Gastrocnemius medialis (tissue), 4 donors: ENCODE measurements at places on chromosomes 13 and 19. TPM values are rescaled to one million over a fixed set of nuclear protein-coding genes. Genes with fewer than 3 reads are reported as not detected.

GRCh38 chr13:84443463-84443862 is 561.2 kb upstream of the SLITRK1 start:
- no peaks in the 10 kb centered on the region for H3K4me1 ChIP-seq
- H3K36me3 ChIP-seq = no peaks in the 10 kb centered on the region
- no peaks in the 10 kb centered on the region for H3K27me3 ChIP-seq
- DNase-seq = no peak

GRCh38 chr13:92137520-92137919 is 739.1 kb downstream of the GPC5 start:
- H3K4me1 ChIP-seq = no peaks in the 10 kb centered on the region
- H3K27ac ChIP-seq = no peak overlapping the region
- no peaks in the 10 kb centered on the region for H3K27me3 ChIP-seq
- H3K36me3 ChIP-seq = no peaks in the 10 kb centered on the region

- H3K4me1 ChIP-seq = no peaks in the 10 kb centered on the region
- H3K27me3 ChIP-seq = no peaks in the 10 kb centered on the region
- no peaks in the 10 kb centered on the region for H3K36me3 ChIP-seq
- no peak overlapping the region for H3K4me3 ChIP-seq
- DNase-seq = no peak
Measured at GRCh38 chr13:75508002-75508548, 26.1 kb upstream of the TBC1D4 start.

GRCh38 chr13:105285526-105285925 is 1249.9 kb downstream of the EFNB2 start:
- no peaks in the 10 kb centered on the region for H3K36me3 ChIP-seq
- H3K4me1 ChIP-seq = no peaks in the 10 kb centered on the region
- H3K27ac ChIP-seq = no peak overlapping the region
- no peak for DNase-seq

The ICAM5 gene
- not detected for total RNA-seq

- no peak for DNase-seq
- peaks cover 29% of the 10 kb centered on the region for H3K27me3 ChIP-seq
- H3K27ac ChIP-seq = peak overlapping the region; percentile 76
- H3K4me1 ChIP-seq = peaks cover 37% of the 10 kb centered on the region
- H3K4me3 ChIP-seq = peak overlapping the region; percentile 58
- H3K36me3 ChIP-seq = no peaks in the 10 kb centered on the region
Measured at GRCh38 chr13:21672287-21672680, 1.4 kb downstream of the FGF9 start.

DNA sequence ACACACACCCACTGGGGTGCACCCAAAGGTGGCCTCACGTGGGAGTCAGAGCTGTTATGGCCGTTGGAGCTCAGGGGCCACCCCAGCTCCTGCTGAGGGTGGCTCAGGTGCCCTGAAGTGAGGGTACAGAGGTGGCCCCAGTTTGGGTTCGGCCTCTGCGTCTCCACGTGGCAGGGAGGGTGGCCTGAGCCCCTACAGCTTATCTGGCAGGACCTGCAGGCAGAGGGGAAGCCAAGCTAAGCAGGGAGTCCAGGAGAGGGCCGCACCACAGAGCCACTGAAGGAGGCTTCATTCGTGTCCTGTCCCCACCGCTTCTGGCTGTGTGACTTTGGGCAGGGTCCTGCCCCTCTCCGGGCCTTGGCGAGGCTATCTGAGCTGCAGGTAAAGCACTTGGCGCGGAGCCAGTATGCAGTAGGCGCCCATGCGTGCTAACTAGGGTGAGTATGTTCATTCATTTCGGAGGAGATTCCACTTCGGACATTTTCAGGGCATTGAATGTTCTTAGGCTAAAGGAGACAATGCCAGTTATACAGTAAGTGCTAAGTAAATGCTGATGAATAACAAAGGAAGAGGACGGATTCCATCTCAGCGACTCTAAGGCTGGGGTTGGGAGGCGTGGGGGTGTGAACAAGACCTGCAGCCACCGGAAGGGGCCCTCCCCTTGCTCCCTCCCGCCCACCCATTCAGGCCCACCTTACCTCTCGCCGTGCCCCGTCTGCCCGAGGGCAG is 4.9 kb downstream of the REX1BD start:
- peak overlapping the region; percentile 44 for H3K4me3 ChIP-seq
- H3K27ac ChIP-seq = no peak overlapping the region
- no peak for DNase-seq
- peaks cover 26% of the 10 kb centered on the region for H3K4me1 ChIP-seq

DNA sequence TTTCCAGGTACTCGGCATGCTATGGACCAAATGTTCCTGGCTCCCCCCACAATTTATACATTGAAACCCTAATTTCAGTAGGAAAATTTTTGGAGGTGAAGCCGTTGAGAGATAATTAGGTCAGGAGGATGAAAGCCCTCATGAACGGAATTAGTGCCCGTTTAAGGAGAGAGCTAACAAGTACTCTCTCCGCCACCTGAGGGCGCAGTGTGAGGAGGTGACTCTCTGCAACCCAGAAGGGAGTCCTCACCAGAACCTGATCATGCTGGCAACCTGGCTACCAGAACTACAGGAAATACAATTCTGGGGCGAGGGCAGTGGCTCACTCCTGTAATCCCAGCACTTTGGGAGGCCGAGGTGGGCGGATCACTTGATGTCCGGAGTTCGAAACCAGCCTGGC is 397.8 kb downstream of the SLITRK5 start:
- no peaks in the 10 kb centered on the region for H3K27me3 ChIP-seq
- H3K36me3 ChIP-seq = no peaks in the 10 kb centered on the region
- no peak overlapping the region for H3K27ac ChIP-seq

DNA sequence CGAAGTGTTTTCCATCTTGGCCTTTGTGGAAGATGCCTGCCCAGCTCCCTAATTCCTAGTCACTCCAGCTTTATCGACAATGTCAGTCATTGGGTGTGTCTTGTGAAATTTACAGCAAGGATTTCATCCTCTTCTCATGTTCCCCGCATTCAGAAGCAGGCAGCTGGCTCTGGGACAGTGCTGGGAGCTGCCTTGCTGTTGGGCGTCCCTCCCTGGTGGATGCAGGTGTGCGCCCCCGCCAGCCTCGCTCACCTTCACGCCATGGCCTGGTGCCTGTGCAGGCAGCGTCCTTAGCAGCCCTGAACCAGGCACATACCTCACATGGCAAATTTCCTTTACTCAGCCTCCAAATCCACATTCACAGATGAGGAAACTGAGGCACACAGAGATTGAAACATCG is 39.7 kb upstream of the TFDP1 start:
- no peak overlapping the region for H3K27ac ChIP-seq
- no peaks in the 10 kb centered on the region for H3K27me3 ChIP-seq
- peaks cover 13% of the 10 kb centered on the region for H3K4me1 ChIP-seq
- no peak overlapping the region for H3K4me3 ChIP-seq
- DNase-seq = no peak
- no peaks in the 10 kb centered on the region for H3K36me3 ChIP-seq

DNA sequence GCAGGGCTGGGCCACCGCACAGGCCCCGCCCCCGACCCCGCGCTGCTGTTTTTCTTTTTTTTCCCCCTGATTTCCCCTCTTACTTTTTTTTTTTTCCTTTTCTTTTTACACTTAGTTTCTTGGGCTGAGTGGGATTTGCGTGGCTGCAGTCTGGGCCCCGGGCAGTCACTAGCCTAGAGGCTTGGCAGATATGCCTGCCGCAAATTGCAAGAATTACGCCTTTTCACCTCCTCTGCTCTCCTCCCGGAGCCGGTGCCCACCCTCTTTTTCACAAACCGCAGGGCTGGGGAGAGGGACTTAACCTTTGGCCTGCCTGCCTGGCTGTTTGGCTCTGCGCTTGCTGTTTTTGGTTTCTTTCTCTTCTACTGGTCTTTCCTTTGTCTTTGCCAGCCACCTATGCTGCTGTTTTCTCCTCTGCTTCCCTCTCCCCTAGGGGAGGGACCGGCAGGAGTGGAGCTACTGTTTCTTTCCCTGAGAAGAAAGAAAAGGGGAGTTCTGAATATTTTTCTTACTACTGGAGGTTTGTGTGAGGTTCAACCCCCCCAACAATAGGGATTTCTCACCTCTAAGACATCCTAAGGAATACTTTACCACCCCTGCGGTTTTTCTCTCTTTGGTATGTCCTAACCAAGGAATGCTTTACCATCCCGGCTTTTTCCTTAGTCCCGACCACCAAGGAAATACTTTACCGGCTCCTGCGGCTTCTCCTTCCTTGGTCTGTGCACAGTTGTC is 11.0 kb downstream of the ZNF552 start:
- no peaks in the 10 kb centered on the region for H3K27me3 ChIP-seq
- peak overlapping the region; percentile 44 for H3K4me3 ChIP-seq
- peak overlapping the region; percentile 64 for H3K27ac ChIP-seq
- no peak for DNase-seq

GRCh38 chr13:28031220-28031895 is 42.9 kb upstream of the URAD start:
- H3K27me3 ChIP-seq = no peaks in the 10 kb centered on the region
- H3K4me1 ChIP-seq = no peaks in the 10 kb centered on the region
- peak; percentile 24 for DNase-seq
- H3K27ac ChIP-seq = no peak overlapping the region
- H3K4me3 ChIP-seq = no peak overlapping the region

- no peaks in the 10 kb centered on the region for H3K4me1 ChIP-seq
- H3K27ac ChIP-seq = no peak overlapping the region
- no peaks in the 10 kb centered on the region for H3K27me3 ChIP-seq
- no peaks in the 10 kb centered on the region for H3K36me3 ChIP-seq
Measured at GRCh38 chr13:65236841-65237418, 1993.2 kb downstream of the PCDH9 start.

The SHKBP1 gene
- 11.1 TPM for total RNA-seq

- H3K4me1 ChIP-seq = no peaks in the 10 kb centered on the region
- no peaks in the 10 kb centered on the region for H3K36me3 ChIP-seq
- no peaks in the 10 kb centered on the region for H3K27me3 ChIP-seq
- no peak for DNase-seq
Measured at GRCh38 chr19:3006075-3006767, 22.9 kb downstream of the TLE2 start.

The FUT2 gene
- not detected for total RNA-seq

GRCh38 chr13:20190481-20191310 is 2.0 kb downstream of the GJB2 start:
- no peak overlapping the region for H3K27ac ChIP-seq
- H3K4me3 ChIP-seq = no peak overlapping the region
- H3K4me1 ChIP-seq = peaks cover 19% of the 10 kb centered on the region
- peaks cover 40% of the 10 kb centered on the region for H3K27me3 ChIP-seq
- no peak for DNase-seq

The ZNF728 gene
- not detected for total RNA-seq

GRCh38 chr19:44645407-44646048 is 1.8 kb downstream of the PVR start:
- no peak overlapping the region for H3K4me3 ChIP-seq
- DNase-seq = no peak
- peaks cover 43% of the 10 kb centered on the region for H3K4me1 ChIP-seq
- H3K36me3 ChIP-seq = peaks cover 10% of the 10 kb centered on the region
- no peaks in the 10 kb centered on the region for H3K27me3 ChIP-seq
- H3K27ac ChIP-seq = peak overlapping the region; percentile 81

The PCSK4 gene
- 0.60 TPM for total RNA-seq

- no peak overlapping the region for H3K4me3 ChIP-seq
- no peaks in the 10 kb centered on the region for H3K4me1 ChIP-seq
- no peak overlapping the region for H3K27ac ChIP-seq
- no peaks in the 10 kb centered on the region for H3K36me3 ChIP-seq
- no peaks in the 10 kb centered on the region for H3K27me3 ChIP-seq
Measured at GRCh38 chr13:99151516-99151915, 49.1 kb upstream of the UBAC2 start.

DNA sequence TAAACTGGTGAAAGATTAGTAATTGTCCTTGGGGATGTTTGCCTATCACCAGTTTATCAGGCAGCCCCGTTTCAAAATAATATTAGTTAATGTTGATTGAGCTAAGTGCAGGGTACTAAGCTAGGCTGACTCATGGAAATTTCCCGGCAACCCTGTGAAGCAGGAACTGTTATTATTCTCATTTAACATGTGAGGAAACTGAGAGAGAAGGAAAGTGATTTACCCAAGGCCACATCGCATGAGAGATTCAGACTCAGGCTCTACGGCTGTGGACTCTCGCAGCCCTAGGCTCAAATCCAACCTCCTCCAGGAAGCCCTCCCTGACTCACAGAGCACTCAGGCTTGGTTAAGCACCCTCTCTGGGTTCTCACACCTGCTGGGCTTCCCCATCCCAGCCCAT is 19.7 kb downstream of the CLPTM1 start:
- H3K4me3 ChIP-seq = no peak overlapping the region
- DNase-seq = no peak
- H3K4me1 ChIP-seq = no peaks in the 10 kb centered on the region
- no peaks in the 10 kb centered on the region for H3K27me3 ChIP-seq
- H3K36me3 ChIP-seq = peaks cover 61% of the 10 kb centered on the region

The SYCN gene
- total RNA-seq = not detected

- DNase-seq = no peak
- no peaks in the 10 kb centered on the region for H3K4me1 ChIP-seq
- no peak overlapping the region for H3K4me3 ChIP-seq
- H3K36me3 ChIP-seq = no peaks in the 10 kb centered on the region
Measured at GRCh38 chr13:36190771-36191170, 23.6 kb downstream of the SOHLH2 start.

- H3K4me1 ChIP-seq = peaks cover 25% of the 10 kb centered on the region
- peak overlapping the region; percentile 62 for H3K27ac ChIP-seq
- no peak overlapping the region for H3K4me3 ChIP-seq
Measured at GRCh38 chr13:44951184-44951583, 38.1 kb downstream of the NUFIP1 start.

The TNFRSF19 gene
- total RNA-seq = 1.5 TPM

- no peak overlapping the region for H3K27ac ChIP-seq
- no peak overlapping the region for H3K4me3 ChIP-seq
- no peaks in the 10 kb centered on the region for H3K36me3 ChIP-seq
- H3K4me1 ChIP-seq = peaks cover 4% of the 10 kb centered on the region
Measured at GRCh38 chr13:43884222-43884621, 4.5 kb downstream of the LACC1 start.

DNA sequence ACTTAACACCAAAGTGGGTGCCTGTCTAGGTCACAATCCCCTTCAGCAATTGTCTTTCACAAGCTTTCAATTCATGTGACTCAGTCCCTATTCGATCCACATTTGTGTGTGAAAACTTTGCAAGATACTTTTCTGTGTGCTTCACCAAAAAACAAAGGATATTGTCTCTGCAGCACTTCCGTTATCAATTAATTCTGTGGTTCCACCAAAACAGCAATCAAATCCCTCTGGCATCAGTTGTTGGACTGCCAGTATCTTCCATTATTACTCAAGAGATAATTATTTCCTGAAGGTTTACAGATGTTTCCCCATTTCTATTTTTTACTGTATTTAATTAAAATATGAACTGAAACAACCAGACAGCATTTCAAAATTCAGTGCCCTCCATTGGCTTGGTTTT is 481.4 kb downstream of the SUCLA2 start:
- DNase-seq = no peak
- no peak overlapping the region for H3K27ac ChIP-seq
- no peaks in the 10 kb centered on the region for H3K36me3 ChIP-seq
- no peaks in the 10 kb centered on the region for H3K4me1 ChIP-seq
- H3K4me3 ChIP-seq = no peak overlapping the region
- no peaks in the 10 kb centered on the region for H3K27me3 ChIP-seq

The DOCK6 gene
- 5.7 TPM for total RNA-seq

The KLK8 gene
- not detected for total RNA-seq

DNA sequence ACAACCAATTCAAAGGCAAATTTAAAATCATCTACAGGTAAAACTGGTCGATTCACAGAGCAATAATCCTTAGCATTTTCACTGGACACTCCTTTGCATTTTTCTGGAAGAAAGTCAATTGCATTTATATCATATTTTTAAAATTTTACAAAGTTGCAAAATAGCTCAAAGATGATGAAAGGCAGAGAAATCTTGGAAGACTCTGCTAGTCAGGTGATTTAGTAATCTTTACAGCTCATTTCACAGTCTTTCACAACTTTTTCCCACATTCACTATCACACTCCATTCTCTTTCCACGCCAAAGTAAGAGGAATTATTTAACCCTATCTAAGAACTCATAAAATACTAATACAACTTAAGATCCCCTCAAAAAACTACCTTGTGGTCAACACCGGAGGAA is 1063.8 kb downstream of the EFNB2 start:
- no peak overlapping the region for H3K4me3 ChIP-seq
- H3K27me3 ChIP-seq = no peaks in the 10 kb centered on the region
- no peaks in the 10 kb centered on the region for H3K4me1 ChIP-seq
- H3K36me3 ChIP-seq = no peaks in the 10 kb centered on the region
